ENCODE measurements at places on chromosomes 3 and 15.

DNA sequence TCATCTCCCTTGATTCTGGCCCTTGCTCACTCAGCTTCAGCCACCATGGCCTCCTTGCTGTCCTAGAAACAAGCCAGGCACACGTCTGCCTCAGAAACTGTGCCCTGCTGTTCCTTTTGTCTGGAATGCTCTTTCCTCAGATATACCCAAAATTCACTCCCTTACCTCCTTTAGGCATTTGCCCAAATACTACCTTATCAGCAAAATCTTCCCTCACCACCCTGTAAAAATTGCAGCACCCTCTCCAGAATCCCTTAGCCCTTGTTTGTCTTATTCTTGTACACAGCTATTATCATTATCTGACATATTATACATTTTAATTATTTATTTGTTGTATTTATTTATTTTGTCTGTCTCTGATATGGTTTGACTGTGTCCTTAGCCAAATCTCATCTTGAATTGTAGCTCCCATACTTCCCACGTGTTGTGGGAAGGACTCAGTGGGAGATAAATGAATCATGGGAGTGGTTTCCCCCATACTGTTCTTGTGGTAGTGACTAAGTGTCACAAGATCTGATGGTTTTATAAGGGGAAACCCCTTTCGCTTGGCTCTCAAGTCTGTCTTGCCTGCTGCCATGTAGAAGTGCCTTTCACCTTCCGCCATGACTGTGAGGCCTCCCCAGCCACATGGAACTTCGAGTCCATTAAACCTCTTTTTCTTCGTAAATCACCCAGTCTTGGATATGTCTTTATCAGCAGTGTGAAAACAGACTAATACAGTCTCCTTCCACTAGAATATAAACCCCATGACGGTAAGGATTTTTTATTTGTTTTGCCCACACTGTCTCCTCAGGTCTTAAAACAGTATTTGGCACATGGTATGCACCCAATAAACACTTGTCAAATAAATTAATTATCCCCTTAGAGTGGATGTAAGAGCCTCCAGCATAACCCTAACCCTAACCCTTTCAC is 60.0 kb upstream of the STT3B start:
- peak; percentile 74 for DNase-seq

GRCh38 chr3:119632829-119633228 is 27.6 kb downstream of the POPDC2 start:
- DNase-seq, result no peak

DNA sequence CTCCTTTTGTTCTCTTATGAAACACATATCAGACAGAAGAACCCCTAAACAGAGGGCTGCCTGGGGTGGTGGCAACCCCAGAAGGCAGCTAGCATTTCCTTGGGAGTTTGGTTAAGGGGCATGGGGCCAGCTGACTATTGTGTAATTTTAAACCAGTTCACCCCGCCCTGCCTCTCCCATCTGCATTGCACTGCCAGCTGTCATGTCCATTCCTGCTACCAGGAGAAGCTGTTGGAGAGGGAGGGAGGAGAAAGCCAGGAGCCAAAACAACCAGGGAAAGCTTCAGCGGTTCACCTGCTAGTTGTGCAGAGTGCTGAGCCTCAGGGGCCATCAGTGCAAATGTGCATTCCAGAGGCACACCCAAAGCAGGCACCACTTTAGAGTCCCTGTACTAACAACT is 47.6 kb upstream of the ATP1B3 start:
- DNase-seq, result no peak

DNA sequence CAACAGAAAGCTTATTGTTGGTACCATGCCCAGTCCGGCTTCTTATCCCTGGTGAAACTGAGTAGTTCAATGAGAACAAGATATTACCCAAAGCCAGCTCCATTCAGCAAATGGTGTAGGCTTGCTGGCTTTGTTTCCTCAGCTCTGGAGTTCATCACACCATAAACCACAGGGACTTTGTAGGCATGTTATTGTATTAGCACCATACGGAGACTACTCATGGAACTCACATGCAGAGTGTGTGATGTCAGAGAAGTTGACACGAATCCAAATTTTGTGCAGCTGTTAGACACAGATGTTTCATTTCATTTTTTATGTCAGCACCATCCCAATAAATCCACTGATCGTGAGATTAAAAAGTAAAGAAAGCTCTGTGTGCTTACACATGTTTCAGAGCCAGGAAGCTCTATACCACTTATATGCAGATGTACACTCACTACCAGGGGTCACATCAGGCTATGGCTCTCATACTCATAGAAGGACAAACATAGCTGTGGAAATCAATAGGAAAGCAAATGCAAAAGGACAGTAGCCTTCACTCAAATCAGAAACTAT is 63.4 kb upstream of the LEKR1 start:
- DNase-seq, result no peak

DNA sequence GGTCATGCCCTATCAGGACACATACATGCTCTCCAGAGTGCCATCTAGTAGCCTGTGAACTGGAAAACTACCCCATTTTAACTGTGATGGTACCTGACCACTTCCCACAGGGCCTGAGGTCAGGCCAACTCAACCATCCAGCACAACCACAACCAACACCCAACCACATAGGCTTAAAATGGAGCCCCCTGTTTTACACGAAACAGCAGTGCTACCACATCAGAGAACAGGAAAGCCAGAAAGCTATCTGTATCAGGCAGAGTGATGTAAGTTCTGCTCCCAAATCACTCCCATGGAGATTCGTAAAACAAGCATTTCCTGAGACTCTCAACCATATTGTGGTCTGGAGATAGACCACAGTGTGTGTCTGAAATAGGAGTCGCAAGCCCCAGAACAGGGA is 1017.3 kb upstream of the EPHA6 start:
- DNase-seq, result no peak

- peak; percentile 3 for DNase-seq
These were observed 683.0 kb downstream of the TBL1XR1 start for GRCh38 chr3:176514297-176514696.

GRCh38 chr15:62649793-62650420 is 392.6 kb upstream of the TPM1 start:
- peak; percentile 89 for DNase-seq

- DNase-seq, result no peak
These were observed 6.3 kb downstream of the BNC1 start for GRCh38 chr15:83278191-83278590.

DNA sequence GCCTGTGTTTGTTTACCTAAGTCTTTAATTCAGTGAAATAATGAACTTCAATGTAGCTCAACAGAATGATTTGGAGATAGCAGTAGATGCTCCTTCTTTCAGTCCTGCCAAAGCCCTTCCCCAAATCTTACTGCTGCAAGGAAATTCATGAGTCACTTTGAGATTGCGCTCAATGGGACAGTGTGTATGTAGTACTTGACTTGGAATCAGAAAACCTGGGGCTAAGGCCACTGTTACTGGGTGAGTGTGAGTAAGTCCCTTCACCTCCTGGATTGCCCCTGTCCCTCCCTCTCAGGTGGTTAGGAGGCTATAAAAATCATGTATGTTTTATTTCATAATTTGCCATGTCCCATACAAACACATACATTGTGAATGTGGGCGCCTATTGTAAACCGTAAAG is 29.9 kb downstream of the ATP13A5 start:
- no peak for DNase-seq

GRCh38 chr3:178385280-178385952 is 150.8 kb upstream of the KCNMB2 start:
- peak; percentile 64 for DNase-seq

- DNase-seq, result no peak
These were observed 25.5 kb downstream of the CPN2 start for GRCh38 chr3:194325424-194326153.

- no peak for DNase-seq
These were observed 48.5 kb downstream of the THBS1 start for GRCh38 chr15:39629371-39629770.

GRCh38 chr3:169147238-169148008 is 516.1 kb downstream of the MECOM start:
- peak; percentile 48 for DNase-seq

DNA sequence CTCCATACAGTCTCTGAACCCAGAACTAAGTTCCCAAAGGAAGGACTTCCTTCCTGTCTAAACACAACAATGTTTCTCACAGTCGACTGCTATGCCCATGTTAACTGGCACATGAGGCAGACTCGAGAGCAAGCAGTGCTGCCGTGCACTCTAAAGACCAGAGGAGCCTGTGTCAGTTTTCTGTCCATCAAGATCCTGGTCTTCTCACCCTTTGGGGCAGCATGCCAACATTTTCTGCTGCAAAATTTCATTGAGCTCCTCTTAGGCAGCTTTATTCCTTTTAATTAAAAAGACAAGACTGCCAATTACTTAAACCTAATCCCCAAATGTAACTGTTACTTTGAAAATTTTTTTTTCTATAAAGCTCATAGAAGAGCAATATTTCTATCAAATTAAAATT is 205.1 kb downstream of the GAP43 start:
- no peak for DNase-seq

- DNase-seq, result no peak
These were observed 374.6 kb upstream of the TBL1XR1 start for GRCh38 chr3:177571944-177572315.

DNA sequence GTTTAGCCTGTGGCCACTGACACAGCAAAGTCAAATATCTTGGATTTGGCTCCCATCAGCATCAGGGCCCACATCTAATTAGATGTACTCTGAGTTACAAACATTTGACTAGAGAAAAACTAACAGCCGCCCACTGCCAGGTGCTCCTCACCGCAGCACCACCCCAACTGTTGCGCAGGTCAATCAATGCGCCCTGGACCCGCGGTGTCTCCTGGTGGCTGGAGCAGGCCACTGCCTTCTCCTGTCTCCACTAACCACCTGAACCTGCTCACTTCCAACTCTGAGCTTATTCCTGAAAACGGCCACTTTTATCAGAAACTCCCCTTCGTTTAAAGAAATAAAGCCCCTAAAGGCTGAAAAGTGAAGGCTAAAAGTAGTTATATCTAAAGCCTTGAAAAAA is 4.3 kb downstream of the RIOX2 start:
- DNase-seq, result no peak

DNA sequence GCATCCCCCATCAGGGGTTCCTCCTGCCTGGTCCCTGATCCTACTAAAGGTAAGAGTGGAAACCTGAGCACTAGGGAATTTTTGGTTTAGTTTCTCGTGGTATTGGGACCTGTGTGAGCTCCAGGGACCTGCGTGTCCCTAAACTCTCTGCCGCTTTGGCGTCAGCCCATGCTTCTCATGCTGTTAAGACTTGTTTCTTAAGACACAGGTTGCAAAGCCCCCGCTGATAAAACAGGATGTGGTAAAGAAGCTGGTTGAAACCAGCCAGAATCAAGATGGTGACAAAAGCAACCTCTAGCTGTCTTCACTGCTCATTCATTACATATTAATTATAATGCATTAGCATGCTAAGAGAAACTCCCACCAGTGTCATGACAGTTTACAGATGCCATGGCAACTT is 64.6 kb downstream of the LYZL4 start:
- no peak for DNase-seq

GRCh38 chr3:55408193-55408826 is 78.8 kb downstream of the WNT5A start:
- no peak for DNase-seq

- no peak for DNase-seq
These were observed 20.8 kb upstream of the CFAP161 start for GRCh38 chr15:81113204-81113657.

GRCh38 chr3:172478116-172478515 is 29.9 kb upstream of the GHSR start:
- no peak for DNase-seq

DNA sequence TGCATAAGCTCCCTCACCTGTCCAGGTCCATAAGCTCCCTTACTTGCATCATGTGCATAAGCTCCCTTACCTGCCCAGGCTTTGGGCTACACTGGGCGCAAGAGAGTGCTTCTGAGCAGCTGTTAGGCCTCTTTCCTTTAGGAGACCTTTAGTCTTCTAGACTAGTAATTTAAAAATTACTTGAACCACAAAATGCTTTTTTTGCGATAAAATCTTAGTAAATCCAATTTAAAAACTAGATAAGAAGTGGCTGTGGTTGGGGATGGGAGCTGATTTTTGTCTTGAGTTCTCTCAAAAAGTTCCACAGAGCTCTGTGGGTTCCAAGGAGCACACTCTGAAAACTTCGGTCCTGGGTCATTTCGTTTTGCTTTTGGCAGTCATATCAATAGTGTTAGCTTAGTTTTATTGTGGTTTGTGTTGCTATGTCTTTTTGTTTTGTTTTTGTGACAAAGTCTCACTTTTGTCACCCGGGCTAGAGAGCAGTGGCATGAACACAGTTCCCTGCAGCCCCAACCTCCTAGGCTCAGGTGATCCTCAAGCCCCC is 6.7 kb downstream of the CEMIP start:
- DNase-seq, result no peak

DNA sequence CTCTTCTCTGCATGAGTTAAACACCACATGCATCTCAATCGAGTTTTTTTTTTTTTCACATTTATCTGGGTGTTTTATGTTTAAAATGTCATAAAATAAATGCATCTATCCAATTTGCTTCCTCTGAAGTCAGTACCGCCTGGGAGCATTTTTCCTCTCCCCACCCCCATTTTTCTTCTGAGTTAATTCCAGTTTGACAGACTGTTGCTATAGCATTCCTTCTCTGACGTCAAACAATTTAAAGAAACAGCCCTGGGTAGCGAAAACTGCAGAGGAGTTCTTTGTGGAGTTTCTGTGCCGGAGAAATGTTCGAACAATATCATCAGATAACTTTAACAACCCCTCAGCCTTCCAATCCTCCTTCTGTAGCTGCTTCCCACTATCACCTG is 900 bp upstream of the GNB4 start:
- no peak for DNase-seq

- DNase-seq, result no peak
These were observed 9.0 kb upstream of the MEIS2 start for GRCh38 chr15:37109168-37109871.

DNA sequence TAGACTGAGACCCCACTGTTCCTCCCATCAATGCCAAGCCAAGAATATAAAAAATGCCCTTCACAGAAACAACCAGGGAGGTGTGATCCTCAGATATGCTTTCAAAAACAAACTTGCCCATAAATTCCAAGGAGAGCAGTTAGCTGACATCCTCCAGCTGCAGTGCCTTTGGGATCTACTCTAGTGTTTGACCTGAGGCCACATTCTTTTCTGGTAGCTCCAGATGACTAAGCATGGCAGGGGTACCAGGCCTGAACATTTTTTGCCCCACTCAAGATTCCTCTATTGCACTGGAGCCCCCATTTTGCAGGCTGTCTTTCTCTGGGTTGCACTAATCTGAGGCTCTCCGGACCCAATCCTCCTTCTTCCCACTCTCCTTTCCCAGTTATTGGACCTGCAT is 27.9 kb upstream of the ACP3 start:
- DNase-seq, result no peak

DNA sequence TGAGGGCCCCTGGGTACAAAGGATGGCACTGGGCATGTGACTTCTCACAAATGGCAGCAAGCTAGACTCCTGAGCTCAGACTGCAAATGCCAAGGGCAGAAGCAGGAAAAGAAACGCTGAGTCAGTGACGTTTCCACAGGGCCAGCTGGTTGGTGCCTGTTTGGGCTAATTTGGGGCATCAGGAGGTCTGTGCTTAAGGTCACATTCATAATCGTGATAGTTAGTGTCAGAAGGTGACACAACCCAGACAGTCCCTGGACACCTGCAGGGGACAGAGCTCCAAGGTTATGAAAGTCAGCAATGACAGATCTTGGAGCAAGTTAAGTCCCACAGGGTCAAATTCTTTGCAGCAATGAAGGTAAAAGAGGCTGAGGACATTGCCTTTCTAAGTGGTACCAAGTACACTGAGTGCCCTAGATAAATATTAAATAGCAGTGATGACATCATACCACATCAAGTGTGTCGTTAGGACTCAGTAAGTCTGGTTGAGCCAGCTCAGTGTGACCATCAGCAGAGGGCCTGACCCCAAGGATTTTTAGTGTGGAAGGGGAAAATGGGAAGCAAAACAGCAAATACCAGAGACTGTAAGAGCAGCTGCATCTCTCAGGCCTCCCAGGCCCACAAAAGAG is 556.9 kb upstream of the CFAP20DC start:
- no peak for DNase-seq

GRCh38 chr3:165505657-165506056 is 309.5 kb upstream of the SLITRK3 start:
- no peak for DNase-seq

Data from suppressor macrophage treated with lipopolysaccharide for 1 hour (primary cell).